HS-5 (cell line): ENCODE measurements at places on chromosomes 11 and 22.

- DNase-seq, result peak; percentile 11
Observed at GRCh38 chr11:78110830-78111229, 28.6 kb downstream of the ALG8 start.

DNA sequence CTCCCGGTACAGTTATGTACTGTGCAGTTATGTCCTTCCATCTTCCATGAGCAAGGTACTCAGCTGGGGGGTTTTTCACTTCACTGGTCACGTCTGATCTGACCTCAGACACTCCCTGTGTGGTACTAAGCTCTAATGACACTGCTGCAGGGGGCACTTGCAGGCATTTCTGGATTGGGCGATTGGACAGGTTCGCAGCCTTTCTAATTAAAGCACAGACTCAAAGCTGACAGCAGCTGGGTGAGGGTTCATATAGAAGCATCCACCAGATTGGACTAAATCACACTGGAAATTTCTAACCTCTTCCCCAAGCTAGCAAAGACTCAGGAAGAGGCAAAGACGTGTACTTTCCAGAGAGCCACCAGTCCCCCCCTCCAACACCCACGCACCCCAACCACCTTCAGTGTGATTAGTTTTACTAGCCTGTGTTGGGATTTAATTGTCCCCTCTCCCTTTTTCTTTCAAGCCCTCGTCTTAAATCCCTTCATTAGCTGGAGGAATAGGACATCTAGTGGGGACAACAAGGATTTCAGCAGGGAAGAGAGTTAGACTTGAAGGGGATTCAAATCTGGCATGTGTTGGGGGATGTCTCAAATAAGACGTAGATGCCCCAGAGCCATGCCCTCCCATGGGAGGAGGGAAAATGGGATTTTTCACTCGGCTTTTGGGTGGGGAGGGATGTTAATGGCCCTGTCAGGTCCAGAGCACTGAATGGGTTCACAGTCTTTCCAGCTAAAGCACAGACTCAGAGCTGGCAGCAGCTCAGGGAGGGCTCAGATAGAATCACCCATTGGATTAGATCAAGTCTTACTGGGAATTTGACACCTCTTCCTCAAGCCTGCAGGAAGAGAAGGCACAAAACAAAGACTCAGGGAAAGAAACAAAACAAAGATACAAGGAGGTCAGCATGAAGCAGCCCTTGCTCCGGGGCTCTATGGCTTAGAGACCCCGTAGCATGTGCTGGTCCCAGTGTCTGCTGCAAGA, 10.9 kb downstream of the INS start:
- DNase-seq, result peak; percentile 10

GRCh38 chr22:47929073-47929472, 1166.6 kb downstream of the TBC1D22A start:
- no peak for DNase-seq

DNA sequence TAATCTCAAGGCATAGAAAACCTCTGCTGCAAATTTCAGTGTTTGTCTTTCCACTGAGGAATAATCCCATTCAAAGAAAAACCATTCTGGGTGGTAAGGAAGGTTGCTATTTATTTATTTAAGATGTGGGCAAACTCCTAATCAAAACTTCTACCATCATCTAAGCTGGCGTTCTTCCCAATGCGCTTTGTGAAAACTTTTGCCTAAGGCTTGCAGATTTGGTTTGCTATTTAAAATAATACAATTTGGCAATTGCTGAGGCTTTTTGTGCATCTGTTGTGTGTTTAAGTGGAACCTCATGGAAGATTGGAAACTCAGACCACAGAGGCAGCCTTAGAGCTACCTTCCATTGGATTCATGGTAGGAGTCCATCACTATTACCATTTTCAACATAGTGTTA, 309.0 kb downstream of the BLID start:
- no peak for DNase-seq

- no peak for DNase-seq
Observed at GRCh38 chr22:43246188-43246587, 59.3 kb upstream of the TTLL12 start.

GRCh38 chr11:113505541-113506375, 30.6 kb upstream of the DRD2 start:
- DNase-seq, result no peak

GRCh38 chr11:111336582-111337256, 38.4 kb downstream of the POU2AF3 start:
- DNase-seq, result peak; percentile 53

DNA sequence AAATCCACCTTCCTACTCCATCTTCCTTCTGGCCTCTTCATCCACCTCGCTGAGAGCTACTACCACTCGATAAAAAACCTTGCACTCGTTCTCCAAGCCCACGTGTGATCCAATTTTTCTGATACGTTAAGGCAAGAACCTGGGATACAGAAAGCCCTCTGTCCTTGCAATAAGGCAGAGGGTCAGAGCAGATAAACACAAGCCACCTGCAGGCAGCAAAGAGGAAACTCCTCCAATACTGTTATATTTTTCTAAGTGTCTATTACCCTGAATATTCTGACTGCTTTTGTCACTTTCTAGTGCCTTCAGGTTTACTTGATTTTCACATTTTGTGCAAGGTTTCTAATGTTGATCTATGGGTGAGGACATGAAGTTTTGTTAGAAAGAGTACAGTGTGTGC, 26.6 kb downstream of the TRIM5 start:
- DNase-seq, result no peak

DNA sequence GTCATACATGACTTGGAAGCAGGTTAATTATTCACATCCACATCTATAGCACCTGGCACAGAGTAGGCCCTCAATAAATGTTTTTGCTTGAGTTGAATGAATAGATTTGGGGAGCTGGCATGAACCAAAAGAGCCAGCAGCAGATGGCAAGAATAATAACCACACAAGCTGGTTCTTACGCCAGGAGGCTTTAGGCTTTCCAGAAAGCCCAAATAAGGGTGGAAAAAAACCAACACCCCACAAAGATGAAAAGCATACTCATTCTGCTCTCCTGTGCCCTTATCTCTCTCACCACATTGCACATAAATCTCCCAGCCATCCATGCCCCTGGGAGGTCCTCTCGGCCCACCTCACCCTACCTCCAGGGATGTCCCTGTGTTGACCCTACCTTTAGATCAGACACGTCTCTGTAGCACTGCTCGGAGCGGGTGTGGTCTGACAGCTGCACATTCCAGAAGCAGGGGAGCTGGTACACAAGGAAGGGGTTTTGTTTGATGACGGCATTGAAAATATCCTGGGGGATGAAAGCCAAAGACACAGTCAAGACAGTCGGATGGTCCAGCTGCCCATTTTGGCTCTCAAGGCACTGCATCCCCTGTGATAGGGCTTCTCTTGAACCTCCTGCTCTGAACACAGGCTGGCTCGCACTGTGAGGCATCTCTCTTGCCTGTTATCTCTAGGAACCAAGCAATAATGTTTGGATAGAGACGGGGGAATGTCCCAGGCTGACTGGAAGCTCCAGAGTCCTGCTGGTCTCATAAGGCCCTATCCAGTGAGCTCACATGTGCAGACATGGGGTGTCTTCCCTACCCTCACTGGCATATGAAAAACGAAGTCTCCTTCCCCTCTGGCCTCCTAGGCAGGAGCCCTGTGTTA, 323.6 kb upstream of the SYN3 start:
- DNase-seq, result no peak
